Putamen (tissue), 1 donor: ENCODE measurements at places on chromosomes 13 and 19.

DNA sequence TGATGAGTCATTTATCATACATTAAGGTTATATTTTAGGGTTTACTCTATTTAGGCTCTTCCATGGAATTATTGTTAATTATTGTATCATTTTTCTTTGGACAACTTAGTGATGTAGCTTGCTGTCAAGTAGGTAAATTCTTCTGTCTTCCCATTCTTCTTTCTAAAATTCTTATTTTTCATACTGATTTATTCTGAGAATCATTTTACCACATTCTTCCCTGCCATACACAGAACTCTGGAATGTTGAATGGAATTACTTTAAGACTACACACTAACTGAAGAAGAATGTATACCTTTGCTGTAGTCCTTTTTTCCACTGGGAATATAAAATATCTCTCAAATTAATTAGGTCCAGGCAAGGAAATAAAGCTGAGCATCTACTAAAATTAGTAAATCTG lies 24.5 kb upstream of the SLC7A1 start:
- no peak for DNase-seq

DNA sequence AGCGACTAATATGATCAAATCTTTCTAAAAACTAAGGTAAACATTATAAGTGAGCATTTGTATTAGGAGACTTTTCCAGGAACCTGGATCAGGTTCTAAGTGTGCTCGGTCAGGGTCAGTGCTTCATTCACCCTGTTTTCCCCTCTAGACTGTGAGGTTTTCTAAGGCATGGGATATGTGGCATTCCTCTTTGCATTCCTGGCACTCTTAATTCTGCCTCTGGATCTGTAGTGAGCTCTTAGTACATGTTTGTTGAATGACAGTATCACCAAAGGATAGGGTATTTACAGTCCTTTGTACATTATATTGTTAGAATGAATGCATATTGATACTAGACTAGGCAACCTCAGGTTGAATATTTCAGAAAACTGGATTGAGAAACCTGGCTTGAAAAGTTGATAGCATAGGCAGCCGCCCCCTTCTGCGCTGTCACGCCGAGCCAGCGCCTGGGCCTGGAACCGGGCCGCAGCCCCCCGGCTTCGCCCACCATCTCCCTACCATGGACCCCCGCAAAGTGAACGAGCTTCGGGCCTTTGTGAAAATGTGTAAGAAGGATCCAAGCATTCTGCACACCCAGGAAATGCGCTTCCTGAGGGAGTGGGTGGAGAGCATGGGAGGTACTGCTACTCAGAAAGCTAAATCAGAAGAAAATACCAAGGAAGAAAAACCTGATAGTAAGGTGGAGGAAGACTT lies 156.5 kb downstream of the KCNRG start:
- peak; percentile 21 for DNase-seq

GRCh38 chr13:98390086-98390715 lies 186.7 kb downstream of the STK24 start:
- no peak for DNase-seq

- DNase-seq: no peak
These were observed 20.3 kb upstream of the CACNA1A start for GRCh38 chr19:13526552-13526951.

DNA sequence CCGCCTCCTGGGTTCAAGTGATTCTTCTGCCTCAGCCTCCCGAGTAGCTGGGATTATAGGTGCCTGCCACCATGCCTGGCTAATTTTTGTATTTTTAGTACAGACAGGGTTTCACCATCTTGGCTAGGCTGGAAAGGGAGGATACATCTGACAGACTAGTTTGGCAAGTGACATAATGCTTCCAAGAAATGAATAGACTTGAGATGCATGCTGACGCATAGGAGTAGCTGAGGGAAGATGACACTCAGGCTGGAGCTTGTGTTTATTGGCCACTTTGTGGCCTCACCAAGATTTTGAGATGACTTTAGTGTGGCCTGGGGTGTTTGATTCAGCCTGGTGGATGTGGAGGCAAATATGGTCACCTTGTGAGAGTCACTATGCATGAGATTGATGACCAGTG lies 4.0 kb downstream of the ZNF586 start:
- no peak for DNase-seq
